HS-5 (cell line): ENCODE measurements at places on chromosomes 1 and 21.
A peak's percentile ranks its signal among the peaks of the same experiment; 100 is the strongest.

DNA sequence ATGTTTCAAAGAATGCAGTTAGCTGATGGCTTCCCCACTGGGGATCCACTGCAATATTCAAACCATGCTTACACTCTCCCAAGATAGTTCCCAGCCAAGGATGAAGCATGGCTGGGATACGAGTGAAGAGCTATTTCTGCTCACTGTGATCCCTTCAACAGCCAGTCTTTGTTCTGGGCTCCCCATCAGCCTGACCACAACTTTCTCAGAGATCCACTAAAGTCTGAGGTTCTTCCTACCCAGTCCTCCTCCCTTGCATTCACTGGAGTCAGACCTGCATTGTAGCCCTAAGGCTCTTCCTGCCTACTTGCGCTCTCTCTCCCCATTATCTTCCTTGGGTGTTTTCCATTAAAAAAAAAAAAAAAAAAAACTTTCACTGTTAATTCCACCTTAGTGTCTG, 101.4 kb downstream of the TTLL7 start:
- DNase-seq, result no peak

- no peak for DNase-seq
These were observed 101.8 kb downstream of the CLIC6 start for GRCh38 chr21:34770576-34770975.

GRCh38 chr1:53391982-53392381, 64.1 kb upstream of the LRP8 start:
- no peak for DNase-seq

GRCh38 chr1:15339570-15339969, 70.1 kb upstream of the EFHD2 start:
- no peak for DNase-seq

- no peak for DNase-seq
These were observed 31.8 kb upstream of the ENO1 start for GRCh38 chr1:8910331-8910730.

DNA sequence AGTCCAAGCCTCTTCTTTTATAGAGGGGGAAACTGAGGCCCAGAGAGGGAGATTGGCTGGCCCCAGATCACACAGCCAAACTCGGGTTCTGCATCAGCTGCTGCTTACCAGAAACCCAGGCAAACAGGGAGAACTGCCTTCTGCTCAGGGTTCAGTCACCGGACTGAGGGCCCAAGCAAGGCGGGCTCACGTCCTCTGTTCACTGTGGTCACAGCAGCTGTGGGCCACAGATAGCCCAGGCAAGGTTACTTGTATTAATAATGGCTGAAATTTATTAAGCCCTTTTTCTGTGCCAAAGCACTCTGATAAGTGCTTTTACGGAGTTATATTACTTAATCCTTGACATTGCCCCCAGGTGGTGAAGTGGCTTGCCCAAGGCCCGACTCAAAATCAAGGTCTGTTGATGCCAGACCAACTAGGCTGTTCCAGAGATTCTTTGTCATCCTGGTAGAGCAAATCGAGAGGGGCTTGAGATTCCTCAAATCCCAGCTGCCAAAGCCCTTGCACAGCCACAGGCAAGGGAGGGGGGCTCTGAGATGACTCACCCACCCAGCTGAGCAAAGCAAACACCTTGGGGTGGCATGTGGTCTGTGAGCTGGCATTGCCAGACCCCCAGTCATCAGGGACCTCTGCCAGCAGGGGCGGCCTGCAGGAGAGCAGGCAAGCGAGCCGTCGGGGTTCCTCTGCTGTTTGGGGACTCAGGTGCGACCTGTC, 36.5 kb downstream of the EPHB2 start:
- DNase-seq, result peak; percentile 53

GRCh38 chr1:218478336-218478735, 133.2 kb downstream of the TGFB2 start:
- DNase-seq, result no peak

GRCh38 chr1:169779970-169780369, 14.7 kb downstream of the METTL18 start:
- DNase-seq, result no peak

DNA sequence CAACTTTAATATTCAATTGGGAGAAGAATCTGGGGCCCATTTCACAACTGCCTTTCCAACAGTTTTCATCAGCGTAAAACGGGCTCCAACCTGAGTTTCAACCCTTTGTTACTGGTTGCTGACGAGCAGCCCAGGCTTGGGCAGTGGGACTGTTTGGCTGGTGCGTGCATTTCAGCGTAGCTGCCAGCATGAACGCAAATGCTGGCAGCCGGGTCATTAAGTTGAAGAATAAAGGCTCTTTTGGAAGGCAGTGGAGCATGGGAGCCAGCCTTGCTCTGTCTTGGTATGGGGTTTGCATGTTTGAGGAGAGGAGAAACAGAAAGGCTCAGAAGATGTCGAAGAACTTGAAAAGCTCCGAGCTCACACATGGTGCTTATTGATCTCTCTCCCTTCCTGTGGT, 40.7 kb downstream of the WDR3 start:
- no peak for DNase-seq

GRCh38 chr1:212607206-212607912, 1.2 kb upstream of the ATF3 start:
- DNase-seq, result no peak

DNA sequence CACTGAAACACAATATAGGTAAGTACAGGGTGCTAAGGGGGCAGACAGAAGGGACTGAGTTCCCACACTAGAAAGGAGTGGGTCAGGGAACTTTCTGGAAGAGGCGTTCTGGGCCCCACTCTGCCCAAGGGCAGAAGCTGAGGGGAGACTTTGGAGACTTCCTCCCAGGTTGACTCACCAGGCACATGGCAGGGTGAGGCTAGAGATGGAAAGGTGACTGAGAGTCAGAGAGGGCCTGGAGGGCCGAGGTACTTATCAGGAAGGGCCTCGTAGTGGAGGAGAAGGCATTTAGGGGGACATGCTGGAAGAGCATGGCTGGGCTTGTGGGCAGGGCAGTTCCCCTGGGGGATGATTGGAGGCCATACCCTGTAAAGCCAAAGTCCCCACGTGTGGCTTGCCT, 159.9 kb upstream of the JUN start:
- DNase-seq, result no peak

DNA sequence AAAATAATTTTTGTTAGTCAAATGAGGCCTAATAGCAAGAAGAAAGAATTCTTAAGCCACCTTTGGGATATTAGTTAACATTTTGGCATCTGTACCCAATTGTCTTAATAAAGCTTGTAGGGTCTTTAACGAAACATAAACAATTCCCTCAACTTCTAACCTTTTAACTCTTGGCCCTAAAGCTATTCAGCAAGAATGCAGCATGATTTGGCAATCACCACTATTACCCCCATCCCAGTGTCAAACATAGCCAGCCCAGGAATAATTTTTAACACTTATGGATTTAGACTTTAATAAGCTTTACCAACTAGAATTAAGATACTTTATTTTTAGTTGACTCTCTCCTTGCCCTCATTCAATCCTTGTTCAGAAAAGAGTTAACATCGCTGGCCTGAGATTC, 2.5 kb upstream of the SLC16A4 start:
- no peak for DNase-seq

DNA sequence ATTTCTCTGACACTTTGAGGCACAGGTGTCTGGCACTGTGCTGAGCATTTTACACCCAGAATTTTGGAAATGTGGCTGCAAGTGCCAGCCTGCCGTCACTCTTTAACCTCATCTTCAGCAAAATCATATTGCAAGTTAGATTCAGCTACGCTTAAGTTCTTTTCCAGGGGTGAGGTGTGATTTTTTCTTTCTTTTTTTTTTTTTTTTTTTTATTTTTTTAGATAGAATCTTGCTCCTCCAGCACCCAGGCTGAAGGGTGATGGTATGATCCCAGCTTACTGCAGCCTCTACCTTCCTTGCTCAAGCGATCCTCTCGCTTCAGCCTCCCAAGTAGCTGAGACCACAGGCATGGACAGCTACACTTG, 2.5 kb upstream of the RCC2 start:
- no peak for DNase-seq

DNA sequence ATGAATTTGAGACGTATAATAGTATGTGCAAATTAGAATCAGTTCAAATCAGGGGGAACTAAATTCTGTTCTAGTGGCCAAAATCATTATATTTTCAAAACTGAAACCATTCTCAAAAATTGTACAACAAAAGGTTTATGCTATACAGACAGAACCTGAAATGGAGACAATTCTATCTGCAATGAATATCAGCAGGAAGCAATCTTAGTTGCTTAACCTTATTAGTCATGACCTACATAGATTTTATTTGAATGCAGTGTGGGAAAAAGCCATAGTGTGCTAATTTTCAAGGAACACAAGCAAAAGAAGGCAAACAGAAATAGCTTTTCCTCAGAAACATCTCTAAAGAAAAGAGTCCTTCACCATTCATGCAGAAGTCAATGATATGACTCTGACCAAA, 6.5 kb downstream of the AK5 start:
- DNase-seq, result no peak

DNA sequence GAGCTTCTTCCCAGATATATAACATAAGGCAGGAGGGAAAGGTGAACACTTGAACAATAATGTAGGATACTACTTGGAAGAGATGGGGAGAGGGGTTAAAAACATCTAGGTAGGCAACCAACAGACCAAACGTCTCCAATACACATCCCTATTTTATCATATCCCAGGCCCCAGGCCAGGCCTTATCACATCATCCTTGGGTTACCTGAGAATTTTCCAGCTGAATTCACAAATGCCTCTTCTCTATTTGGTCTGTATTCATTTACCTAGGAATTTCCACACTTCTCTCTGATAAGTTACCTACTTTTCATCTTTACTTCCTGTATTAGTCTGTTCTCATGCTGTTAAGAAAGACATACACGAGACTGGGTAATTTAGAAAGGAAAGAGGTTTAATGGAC, 141.9 kb upstream of the C1orf21 start:
- no peak for DNase-seq

GRCh38 chr1:971751-972506, 5.6 kb downstream of the PLEKHN1 start:
- no peak for DNase-seq

DNA sequence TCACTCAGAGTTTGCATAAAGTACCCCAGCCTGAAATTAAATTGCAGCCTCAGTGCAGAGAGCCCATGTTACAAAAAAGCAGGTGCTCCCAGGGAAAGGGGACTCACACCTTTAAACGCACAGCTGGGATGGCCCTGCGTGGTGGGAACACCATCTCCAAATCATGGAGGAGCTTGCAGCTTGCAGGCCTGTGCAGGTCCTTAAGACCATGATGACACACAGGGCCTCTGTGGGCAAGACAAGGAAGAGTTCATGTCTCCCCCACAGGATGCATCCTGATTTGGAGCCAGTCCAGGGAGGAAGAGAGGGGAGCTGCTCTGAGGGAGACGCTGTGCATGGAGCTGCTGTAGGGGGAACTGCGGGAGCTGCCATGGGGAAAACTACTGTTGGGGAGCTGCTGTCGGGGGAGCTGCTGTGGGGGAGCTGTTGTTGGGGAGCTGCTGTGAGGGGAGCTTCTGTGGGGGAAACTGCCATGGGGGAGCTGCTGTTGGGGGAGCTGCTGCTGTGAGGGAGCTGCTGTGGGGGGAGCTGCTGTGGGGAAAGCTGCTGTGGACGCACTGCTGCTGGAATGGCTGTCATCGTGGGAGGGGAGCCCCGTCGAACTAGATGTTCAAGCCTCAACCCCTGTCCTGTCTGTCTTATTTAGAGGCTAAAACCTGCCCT, 113.9 kb downstream of the MATN1 start:
- DNase-seq, result no peak

DNA sequence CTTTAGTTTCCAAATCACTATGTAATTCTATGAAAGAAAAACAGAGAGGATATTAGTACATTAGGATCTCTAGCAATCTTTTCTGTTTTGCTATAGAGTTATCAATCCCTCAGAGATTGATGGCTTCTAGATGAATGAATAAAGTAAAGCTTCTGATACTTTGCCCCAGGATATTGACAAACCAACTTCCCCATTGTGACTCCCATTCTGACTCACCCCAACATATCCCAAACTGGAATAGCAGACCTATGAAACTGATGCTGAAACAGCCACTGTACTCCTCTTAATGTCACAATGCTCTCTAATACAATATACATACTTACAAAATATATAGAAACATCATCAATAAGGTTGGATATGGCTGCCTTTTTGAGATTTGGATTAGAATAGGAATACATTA, 442.1 kb upstream of the NR5A2 start:
- peak; percentile 13 for DNase-seq

DNA sequence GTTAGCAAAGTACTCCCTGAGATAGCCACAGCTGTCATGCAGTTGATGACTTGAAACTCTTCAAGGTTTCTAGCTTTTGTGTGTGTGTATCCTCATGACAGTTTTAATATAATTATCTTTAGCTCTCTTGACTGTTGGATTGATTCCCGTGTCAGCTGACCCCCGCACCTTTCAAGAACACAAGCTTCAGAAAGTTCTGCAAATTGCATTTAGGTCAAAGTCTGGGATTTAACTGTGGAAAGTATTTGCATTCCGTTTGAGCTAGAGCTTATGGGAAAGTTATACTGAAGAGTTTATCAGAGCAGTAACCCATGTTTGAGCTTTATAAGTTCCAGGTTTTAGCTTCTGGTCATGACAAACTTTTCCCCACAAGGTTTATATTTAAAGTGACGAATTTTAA, 380.1 kb upstream of the CHRM3 start:
- no peak for DNase-seq

GRCh38 chr1:151968791-151969399, 24.8 kb downstream of the S100A10 start:
- no peak for DNase-seq

- DNase-seq, result peak; percentile 54
These were observed at the start of gene TRIM46 for GRCh38 chr1:155173478-155174323. TRIM46 (plus strand) TSS chr1:155173849; CDS start chr1:155173967, 118 bp downstream.

- peak; percentile 66 for DNase-seq
These were observed 25.6 kb downstream of the LDLRAP1 start for GRCh38 chr1:25568834-25569596.

- DNase-seq, result no peak
These were observed 43.0 kb downstream of the ATP6V1G3 start for GRCh38 chr1:198497326-198498102.
